Inflammatory macrophage (primary cell): ENCODE measurements at places on chromosomes 3 and 15.

DNA sequence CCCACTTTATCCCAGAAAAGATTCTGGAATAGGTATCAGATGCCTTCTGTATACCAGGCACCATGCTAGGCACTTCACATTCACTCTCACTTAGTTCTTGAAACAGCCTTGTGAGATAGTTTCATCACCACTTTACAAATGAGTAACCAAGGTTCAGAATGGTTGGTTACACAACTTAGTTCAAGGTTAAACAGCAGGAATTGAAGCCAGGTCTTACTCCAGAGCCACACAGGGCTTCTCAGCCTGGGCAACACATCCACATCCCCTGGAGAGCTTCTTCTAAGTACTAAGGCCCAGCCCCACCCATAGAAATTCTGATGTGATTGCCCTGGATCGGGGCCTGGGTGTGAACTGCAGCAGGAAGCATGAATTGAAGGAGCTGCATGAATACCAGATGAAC, 18.6 kb downstream of the WHAMM start:
- peak; percentile 12 for DNase-seq

DNA sequence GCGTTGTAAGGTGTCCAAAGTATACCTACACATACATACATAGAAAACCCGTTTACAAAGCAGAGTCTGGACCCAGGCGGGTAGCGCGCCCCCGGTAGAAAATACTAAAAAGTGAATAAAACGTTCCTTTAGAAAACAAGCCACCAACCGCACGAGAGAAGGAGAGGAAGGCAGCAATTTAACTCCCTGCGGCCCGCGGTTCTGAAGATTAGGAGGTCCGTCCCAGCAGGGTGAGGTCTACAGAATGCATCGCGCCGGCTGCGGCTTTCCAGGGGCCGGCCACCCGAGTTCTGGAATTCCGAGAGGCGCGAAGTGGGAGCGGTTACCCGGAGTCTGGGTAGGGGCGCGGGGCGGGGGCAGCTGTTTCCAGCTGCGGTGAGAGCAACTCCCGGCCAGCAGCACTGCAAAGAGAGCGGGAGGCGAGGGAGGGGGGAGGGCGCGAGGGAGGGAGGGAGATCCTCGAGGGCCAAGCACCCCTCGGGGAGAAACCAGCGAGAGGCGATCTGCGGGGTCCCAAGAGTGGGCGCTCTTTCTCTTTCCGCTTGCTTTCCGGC, 318.6 kb downstream of the FGF12 start:
- DNase-seq = no peak

- no peak for DNase-seq
These were observed 35.6 kb upstream of the SPTSSB start for GRCh38 chr3:161406594-161407555.

DNA sequence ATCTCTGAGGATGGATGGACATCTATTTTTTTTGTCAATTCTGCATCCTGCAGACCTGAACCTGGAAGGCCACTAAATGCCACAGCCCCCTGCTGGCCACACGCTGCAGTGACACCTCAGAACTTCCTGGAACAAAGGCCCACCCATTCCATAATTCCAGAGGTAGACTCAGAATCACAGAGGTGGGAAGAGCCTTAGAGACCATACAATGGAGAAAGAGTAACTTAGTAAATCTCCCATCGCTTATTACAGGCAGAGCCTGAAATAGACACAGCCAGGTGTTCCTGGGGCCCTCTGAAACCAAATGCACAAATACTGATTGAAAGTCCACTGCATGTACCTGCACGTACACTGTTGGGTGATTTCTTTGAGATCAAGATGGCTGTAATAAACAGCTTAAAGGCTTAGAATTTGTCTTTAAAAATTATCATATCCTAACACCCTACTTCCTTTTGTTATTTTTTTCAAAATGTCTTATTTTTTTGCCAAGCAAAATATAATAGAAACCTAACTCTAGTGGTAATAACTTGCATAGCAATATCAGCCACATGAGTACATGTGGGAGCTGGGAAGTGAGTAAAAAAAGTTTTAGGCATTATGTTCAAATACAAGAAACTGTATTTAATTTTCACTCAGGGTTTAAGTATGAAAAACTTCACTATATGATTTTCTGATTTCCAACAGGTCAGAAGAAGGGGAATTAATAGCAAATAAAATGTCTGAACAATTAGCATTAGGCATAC, 62.7 kb downstream of the EOMES start:
- DNase-seq = peak; percentile 66

DNA sequence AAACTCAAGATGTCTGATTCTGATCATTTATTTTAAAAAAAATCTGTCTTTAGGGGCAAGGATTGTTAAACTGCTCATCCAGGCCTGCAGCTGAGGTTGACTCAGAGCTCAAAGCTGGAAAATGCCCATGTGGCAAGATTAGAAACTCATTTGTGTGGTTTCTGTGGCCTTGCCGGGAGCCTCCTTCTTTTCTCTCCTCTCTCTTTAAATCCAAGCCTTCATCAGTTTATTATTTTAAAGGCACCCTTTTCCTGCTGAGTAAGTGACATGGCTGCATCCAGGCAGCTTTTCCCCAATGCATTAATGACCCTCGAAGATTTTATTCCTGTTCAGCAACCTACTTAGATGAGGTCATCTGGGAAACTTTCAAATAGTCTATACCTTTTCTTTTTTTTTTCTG, 221.3 kb upstream of the CDIN1 start:
- no peak for DNase-seq

GRCh38 chr3:153495422-153495821, 333.4 kb downstream of the RAP2B start:
- DNase-seq = no peak

DNA sequence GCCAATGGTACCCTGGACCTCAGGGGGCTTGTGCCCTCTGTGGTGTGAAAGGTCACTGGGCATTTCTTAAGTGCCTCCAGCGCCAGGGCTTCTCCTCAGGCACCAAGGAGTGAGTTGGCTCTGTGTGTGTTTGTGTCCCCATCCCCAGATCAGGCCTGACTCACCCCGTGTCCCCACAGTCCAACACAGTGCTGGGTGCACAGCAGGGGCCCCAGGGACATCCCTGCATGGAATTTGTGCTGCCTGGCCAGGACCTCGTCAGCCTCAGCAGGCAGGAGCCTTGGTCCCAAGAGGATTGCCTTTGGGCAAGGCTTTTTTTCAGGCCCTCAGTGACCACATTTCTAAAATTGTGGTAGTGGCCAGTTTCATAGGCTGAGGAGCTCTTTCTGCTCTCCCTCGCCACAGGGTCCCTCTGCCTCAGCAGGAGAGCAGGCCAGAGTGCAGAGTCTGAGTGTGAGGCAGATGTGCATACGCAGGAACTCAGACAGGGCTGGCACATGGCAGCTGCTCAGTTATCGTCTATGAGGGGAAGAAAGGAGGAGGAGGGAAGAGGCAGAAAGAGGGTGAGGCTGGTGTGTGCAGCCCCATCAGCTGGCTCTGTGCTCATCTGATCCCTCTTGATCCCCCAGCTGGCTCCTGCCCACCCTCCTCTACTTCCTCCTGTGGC, 215.6 kb downstream of the RPLP1 start:
- DNase-seq = peak; percentile 19
